NCI-H460 (cell line): ENCODE measurements at places on chromosomes 5 and 9.

DNA sequence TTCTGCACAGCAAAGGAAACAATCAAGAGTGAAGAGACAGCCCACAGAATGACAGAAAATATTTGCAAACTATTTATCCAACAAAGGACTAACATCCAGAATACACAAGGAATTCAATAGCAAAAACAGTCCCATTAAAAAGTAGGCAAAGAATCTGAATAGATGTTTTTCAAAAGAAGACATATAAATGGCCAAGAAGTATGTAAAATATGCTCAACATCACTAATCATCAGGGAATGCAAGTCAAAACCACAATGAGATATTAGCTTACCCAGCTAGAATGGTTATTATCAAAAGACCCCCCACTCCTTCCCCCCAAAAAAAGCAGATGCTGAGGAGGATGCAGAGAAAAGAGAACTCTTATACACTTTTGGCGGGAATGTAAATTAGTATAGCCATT lies 13.4 kb upstream of the OR13C8 start:
- DNase-seq, result no peak

GRCh38 chr5:1343315-1343751 lies 1.6 kb downstream of the CLPTM1L start:
- DNase-seq, result no peak

- no peak for DNase-seq
Measured at GRCh38 chr9:124062172-124062571, 50.6 kb downstream of the LHX2 start.

DNA sequence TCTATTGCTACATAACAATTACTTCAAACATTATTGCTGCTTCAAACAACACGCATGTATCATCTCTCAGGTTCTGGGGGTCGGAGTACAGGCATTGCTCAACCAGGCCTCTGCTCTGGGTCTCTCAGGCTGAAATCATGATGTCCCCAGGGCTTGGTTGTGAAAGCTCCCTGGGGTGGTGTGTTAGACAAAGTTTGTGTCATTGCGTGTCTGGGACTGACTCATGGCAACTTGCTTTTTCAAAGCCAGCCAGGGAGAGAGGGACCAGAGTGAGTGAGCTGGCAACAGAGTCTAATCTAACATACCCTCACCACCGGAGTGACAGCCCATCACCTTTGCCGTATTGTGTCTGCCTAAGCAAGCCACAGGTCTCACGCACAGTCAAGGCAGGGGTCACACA lies 259.2 kb upstream of the NFIL3 start:
- no peak for DNase-seq

- no peak for DNase-seq
Measured at GRCh38 chr5:119218830-119219782, 136.7 kb upstream of the TNFAIP8 start.

- peak; percentile 29 for DNase-seq
Measured at GRCh38 chr5:135718151-135718550, 116.3 kb upstream of the SLC25A48 start.
